ENCODE measurements at places on chromosomes 7 and 10.

DNA sequence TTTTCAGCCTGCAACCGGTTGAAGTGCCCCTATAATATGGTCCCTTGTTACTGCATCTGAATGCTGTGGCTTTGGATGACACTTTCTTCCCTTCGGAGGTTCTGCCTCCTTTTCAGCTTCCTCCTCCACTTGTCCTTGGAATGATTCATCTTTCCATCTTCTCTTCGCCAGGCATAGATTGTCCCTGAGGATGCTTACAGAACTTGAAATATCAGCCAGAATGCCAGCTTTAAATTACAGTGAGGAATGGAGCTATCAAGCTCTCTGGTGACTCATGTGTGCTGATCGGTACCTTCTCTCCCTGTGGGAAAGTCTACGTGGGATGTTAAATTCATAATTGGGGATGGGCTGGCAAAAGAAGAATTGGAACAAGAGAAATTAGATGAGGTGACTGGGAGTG lies 45.9 kb upstream of the PDK4 start:
- DNase-seq, result no peak

DNA sequence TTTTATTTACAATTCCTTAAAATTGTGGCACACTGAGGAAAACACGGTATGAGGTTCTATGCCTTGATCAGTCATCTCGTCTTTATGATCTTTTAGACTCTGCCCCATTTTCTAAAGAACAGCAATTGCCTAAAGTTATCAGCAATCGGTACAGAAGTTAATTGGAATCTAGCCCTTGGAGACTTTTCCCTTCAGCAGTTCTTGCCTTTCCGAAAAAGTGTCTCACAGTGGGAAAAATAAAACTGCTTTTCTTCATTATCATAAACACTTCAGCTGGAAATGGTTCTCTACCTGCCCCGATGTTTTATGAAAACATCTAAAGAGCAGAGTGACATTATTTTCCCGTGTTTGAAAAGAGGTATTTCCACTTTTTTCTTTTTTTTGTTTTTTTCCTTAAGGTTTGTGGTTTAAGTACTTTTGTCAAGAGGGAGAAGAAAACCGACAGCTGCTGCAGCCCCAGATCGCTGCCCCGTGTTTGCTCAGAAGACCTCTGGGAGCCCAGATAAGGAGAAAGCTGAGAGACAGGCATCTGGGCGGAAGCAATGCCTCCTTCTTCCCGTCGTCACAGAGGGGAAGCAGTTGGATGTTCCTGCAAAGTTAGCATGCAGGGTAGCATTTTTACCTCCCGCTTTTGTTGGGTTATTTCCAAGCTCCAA lies 149.7 kb downstream of the FRMD4A start:
- DNase-seq, result no peak

- peak; percentile 43 for DNase-seq
Measured at GRCh38 chr7:51274955-51275354, 41.7 kb downstream of the COBL start.

GRCh38 chr10:124601431-124602120 lies 140.0 kb downstream of the LHPP start:
- no peak for DNase-seq

- DNase-seq, result no peak
Measured at GRCh38 chr10:85413570-85413969, 953.0 kb downstream of the GRID1 start.

- peak; percentile 69 for DNase-seq
Measured at GRCh38 chr10:14659626-14660196, 115.0 kb downstream of the FAM107B start.

- DNase-seq, result no peak
Measured at GRCh38 chr10:59240582-59241183, 64.2 kb downstream of the PHYHIPL start.

DNA sequence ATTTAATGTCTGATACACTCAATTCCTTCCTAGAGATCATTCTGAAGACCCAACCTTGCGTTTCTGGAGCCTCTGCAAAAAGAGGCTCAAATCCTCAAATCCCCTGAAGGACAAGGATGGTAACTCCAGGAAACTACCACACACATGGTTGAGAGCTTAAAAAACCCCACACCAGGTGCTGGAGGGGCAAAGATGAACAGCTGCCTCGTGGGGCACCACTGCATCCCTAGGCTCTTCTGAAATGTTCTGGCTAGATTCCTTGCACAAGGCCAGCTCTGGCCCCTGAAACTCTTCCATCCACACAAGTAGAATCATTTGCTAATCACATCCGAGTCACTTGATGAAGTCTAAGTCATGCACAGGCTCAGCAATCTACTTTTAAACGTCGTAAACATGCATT lies 286.6 kb downstream of the ELMO1 start:
- no peak for DNase-seq

DNA sequence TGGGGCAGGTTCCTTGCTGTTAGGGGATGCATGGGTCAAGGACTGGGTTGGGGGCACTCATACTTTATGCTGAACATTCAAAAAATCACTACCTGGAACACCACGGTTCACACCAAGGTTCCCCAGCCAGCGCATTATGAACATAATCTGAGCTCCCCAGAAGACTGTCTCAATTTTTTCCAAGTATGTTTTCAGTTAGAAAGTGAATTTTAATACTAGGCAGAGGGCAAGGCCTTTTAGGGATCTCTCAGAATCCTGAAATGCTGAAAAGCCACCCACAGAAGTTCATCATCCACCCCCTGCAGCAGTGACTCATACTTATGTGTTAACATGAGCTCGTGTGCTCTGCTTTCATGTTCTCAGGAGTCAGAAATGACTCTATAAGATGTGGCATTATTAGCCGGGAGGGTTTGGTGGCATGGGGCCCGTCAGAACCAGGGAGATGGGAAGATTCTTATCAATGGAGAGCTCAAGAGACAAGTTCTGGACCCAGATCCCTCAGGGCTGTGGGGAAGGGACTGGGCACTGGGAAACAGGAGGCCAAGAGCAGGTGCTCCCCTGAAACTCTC lies 185.2 kb upstream of the ITGB1 start:
- no peak for DNase-seq

DNA sequence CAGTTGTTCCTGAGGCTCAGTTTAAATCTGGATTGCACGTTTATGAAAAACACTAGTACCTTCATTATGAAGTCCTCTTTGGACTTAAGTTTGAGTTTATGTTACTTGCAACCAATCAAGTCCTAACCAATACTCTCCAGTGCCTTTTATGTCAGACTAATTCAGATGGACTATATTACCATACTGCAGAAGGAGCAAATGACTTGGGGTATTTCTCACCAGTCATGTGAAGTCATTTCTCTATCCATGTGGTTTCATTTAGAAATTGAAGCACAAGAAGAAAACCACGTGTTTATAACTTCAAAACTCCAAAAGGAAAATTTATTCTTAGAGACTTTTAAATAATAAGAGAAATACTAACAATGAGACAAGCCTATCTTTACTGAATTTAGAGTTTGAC lies 201.6 kb downstream of the MBL2 start:
- DNase-seq, result no peak

DNA sequence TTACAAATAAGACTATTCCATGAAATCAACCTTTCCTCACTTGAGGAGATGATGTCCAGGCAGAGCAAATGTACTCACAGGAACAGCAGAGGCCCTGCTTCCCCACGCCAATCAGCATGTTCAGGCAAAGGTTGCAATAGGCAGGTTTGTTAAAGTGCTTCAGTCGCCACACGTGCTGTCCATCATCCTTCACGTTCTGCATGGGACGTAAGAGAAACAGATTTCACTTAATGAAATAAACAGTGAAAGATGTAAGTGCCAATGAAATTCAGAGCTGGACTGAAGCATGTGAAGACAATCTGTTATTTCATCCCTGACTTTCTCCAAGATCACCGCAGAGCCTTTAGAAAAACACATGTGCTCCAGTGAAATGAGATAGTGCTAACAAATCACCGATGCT lies 217.4 kb downstream of the DGKB start:
- no peak for DNase-seq

DNA sequence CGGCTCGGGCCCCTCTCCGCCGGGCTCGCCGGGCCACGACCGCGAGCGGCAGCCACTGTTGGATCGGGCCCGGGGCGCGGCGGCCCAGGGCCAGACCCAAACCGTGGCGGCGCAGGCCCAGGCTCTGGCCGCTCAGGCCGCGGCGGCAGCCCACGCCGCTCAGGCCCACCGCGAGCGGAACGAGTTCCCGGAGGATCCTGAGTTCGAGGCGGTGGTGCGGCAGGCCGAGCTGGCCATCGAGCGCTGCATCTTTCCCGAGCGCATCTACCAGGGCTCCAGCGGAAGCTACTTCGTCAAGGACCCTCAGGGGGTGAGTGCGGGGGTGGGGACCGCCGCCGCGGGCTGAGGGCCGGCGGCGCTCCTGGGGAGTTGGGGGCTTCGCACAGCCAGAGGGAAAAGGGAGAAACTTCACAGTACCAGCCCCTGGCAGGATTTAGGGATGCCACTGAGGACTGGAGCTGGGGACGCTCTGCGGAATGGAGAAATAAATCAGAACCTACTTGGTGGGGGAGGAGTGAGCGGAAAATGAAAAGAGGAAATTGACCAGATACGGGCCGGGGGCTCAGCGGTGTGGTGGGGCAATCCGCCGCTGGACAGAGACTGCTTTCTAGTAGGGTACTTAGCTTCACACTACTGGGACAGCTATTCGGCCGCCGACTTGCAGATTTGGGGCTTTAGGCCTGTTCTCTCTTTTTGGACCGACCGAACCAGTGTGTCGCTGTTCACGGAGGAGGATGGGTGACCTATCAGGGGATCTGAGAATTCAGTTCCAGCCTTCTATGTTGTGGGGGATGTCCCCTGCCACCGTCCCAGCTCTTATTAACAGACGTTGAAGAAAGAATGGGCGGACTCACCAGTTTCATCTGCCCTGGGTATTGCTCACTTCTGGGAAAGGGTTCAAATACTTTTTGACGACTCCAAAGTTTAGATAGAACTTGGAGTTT lies 669 bp downstream of the PI4K2A start:
- DNase-seq, result peak; percentile 73

DNA sequence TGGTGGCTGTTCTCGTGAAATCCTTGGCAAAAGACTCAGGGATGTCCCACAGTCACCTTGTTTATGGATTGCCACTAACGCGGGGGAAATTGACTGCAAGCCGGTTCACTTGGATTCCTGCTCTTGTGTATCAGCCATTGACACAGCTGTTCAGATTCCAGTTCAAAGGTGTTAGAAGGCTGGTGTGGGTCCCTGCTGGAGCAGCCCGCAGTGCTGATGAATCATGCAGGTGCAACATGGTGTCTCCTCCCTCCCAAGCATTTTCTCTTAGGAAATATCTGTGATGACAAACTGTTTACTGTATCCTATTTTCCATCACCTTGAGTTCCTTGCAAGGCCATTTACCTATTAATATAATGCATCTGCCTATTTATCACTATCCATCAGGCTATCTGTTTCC lies 170.1 kb downstream of the GATA3 start:
- no peak for DNase-seq

DNA sequence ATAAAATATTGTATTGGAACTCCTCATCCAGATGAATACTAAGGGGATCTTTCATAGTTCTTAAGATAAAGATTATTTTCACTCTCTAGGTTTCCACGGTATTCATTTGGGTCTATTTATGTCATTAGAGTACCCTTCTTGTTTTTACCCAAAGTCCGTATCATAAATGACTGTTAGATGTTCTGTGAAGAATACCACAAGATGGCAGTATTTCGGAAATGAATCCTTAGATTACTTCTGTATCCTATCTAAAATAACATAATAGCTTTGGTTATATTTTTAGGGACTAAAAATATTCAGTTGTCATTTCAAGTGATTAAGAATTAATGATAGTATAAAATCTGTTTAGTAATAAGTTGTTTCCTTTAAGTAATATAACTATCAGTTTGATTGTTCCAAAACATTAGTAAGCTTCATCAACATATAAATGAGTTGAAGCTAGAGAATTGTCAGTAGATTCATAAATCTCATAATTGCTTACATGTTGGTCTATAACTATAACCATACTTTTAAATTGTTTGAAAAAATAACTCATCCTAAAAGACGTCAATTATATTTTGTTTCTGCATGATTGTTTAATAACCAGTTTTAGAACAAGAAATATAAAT lies 337.5 kb upstream of the KCND2 start:
- no peak for DNase-seq

- DNase-seq, result no peak
Measured at GRCh38 chr7:14835384-14835783, 67.2 kb downstream of the DGKB start.

DNA sequence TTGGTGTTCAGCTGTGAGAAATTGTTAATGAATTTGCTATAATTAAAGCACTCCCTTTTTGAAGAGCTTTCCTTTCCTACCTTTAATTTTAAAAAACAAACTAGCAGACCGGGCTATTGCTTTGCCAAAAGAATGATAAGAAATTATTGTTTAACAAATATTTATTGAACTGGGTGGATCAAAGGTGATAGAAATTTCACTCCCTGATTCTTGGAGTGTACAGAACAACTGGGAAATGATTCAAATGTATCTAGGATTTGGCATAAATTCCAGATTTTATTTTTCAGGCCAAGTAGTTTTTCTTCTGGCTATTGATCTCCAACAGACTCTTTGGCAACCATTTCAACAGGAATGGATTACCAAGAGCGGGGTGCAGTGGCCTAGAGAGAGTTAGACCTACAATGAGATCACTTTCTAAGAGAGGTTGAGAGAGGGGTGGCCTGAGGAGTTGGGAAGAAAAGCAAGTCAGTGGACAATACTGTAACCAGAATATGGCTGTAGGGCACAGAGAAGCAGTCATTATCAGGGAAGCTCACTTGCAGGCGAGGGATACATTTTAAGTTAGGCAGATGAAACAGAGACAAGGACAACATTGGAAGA lies 71.9 kb downstream of the PLXDC2 start:
- DNase-seq, result no peak

DNA sequence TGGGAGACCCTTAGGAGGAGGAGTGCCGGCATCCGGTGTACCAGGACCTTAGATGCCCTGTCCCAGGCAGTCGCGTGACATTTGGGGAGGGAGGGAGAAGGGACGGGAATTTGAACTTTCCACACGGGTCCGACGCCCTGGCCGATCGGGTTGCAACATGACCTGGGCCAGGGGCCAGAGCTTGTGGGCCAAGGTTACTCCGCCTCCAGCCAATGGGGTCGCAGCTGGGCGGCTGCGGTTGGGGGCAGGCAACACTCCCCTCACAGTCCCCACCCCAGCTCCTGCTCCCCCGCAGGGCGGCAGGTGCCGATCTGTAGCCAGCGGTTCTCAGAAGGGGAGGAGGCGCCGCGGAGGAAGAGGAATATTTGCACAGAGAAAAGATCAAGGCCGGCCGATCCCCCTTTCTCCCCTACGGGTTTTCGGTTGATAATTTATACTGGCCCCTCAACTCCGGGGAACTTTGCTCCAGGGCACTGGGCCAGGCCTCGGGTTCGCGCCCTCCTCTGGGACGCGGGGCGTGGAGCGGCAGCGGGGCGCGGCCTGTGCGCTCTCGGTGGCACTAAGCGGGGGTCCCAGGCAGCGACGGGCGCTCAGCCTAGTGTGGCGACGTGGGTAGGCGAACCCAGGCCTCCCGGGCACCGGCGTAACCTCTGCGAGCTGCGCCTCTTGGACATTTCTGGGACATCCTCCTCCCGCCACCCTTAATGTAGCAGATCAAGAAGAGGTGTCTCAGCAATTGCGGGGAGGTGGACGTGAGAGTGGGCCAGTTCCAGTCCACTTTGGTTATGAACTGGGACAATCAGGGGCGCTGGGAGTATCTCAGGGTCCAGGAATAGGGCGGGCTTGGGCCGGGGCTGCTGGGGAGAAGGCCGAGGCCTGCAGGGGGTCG lies 1.2 kb downstream of the MLXIPL start:
- DNase-seq, result peak; percentile 76

Data from upper lobe of right lung (tissue), 1 donor.